Esophagus squamous epithelium (tissue), 5 donors: ENCODE measurements at places on chromosomes 1 and 21.

- no peak for DNase-seq
Observed at GRCh38 chr1:170854677-170855076, 80.7 kb upstream of the MROH9 start.

DNA sequence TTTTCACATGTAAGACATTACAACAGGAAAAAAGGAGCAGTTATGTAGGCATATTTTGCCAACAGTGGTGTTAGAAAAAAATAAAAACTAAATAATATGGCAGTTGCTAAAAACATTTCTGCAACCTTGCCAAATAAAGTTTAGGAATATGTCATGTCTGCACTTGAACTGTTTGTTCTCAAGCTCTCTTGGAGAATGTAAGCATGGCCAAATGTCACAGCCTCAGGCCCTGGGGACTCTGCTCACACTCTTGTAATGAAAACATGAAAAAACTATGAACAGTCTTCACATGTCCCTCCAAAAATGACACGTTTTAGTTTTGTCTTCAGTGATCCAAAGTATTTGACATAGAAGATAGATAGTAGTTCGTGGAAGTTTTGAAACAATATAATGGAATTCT lies 753.3 kb downstream of the LTN1 start:
- no peak for DNase-seq

- no peak for DNase-seq
Observed at GRCh38 chr1:40633931-40634376, 31.5 kb downstream of the RIMS3 start.

DNA sequence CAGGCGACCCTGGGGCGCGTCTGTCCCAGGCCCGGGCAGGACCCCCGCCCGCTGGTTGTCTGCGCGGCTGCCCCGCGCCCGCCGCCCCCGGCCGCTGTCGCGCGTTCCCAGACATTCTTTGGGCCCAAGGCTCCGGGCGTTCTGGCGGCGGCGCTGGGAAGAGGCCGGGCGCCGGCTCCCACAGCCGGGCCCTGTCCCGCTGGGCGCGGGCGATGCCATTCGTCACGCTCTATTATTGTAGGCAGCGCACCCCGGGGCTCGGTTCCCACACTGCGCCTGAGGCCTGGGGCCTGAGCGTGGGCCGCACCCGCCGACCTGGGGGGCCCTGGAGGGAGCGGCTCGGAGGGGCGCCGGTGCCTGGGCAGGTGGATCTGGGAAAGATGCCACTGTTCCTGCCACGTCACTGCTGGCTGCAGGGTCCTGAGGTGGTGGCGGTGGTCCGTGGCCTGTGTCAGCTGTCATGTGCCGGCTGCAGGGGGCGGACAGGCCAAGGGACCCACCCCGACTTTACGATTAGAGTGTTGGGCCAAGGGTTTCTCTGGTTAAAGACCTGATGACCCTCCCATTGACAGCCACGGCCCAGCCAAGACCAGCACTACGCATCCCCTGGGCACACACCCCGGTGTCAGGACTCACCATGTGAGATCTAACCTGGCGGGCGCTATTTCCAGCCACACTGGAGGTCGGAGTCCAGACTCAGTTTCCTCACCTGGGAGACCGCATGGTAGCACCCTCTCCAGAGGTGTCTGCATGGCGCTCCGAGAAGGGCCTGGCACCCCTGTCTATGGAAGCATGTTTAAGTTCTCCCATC lies 55.1 kb upstream of the ADARB1 start:
- no peak for DNase-seq

DNA sequence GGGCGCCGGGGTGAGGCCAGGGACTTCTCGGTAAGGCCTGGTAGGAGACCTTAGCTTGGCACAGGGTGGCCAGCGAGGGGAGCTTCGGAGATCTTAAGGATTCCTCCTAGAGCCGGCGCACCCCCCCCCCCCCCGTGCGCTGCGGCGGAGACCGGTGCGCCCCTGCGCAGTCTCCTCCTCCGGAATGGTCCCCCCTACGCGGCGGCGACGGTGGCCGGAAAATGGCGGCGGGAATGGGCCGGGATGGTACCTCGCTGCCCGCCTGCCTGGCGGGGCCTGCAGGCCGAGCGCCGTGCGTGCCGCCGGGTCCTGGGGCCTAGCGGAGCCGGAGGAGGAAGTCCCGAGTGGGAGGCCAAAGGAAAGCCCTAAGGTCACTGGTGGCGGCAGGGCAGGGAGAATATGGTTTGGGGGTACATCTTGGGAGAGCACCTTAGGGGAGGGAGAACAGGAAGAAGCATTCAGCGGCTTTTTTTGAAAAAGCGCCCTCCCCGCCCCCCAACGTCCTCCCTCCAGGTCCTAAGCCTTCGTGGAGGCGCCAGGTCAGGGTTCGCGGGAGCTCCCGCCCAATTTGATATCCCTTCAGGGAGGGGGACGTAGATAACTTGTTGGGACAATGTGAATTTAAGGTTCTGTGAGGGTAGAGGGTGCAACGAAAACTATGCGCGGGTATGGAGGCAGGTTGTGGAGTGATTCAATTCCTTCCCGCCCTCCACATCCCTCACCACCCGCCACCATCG lies 429 bp downstream of the SRRM1 start:
- DNase-seq, result no peak

GRCh38 chr1:3292051-3292722 lies 162.3 kb upstream of the ARHGEF16 start:
- DNase-seq, result no peak

DNA sequence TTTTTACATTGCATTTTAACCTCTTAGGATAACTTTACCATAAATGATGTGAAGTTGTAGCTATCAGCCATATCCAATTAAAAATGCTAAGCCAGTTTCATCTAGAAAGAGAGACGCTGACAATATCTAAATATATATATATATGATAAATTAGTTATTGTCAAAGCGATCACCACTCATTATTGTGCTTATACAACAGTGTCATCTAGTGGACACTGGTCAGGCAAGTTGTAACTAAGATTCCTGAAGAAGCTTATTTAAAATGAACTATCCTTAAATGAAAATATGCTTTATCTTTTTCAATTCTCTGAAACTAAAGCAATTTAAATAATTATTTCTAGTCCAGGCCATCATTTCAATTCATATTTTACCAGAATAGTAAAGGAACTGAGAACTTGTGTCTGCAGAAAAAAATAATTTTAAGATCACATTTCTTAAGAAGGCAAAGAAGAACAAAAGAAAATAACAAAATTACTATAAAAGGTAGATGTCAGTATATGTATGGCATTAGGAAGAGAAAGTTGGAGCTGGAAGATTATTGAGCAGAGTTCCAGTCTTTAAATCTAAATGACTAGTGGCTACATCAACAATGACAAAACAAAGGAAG lies 193.3 kb upstream of the SNX7 start:
- DNase-seq, result no peak

- DNase-seq, result no peak
Observed at GRCh38 chr1:204176049-204176448, 9.9 kb upstream of the REN start.

DNA sequence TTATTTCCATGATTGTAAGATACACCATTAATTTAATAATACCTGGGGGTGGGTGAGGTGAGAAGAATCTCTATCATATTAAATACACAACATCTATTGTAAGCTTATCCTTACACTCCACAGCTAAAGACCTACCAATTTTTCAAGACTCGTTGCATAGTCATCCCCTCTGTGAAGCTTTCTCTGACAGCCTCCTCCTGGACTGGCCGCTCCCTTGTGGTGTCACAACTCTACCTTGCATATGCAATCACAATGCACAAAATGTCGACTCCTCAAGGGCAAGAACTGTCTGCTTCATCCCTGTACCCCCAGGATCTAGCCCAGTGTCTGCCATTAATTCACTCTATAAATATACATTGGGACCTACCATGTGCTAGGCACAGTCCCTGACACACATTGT lies 2.4 kb upstream of the PTGFRN start:
- no peak for DNase-seq

DNA sequence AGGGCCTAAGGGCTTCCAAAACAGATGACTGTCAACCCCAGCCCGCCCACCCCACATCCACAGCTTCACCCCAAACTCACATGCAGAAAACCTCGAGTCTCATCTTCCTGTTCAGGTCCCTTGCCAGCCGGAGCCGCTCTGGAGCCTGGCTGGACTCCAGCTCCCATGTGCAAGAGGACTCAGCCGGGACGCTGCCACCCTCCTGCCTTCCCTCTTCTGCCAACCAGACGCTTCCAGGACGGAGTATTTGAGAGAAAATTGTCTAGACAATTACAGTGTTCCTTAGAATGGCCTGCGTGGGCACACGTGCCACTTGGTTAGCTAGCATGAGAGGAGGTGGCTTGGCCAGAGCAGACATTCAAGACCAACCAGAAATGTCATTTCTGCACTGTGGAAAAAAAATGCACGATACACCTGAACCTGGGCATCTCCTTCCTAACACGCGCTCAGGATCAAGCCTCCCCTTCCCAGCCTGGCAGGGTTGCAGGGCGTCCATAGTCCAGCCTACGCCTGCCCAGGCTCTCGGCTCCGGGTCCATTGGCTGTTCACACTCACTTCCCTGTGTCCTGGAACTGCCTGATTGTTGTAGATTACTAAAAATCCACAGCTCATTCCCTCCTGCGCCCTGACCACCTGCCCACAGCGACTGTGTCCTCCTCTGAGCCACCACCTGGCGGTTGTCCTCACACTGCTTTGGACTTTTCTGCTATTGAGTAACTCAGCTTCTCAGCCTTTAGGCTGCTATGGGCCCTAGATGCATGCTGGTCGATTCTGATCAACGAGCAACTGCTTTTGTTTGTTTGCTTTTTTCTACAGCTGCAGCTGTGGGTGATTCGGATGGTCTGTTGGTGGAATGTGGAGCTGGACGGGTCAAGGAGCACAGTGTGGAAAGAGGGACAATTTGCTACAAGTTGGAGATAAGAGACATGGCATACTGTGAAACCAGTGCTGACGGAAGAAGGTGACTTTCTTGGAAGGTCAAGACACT lies at the start of gene CLDN14:
CLDN14 (minus strand) TSS at position 708 of the 988 bp plus-strand sequence. CDS start 18,427 bp downstream, outside the sequence.
- no peak for DNase-seq
